ENCODE measurements at places on chromosomes 16 and 17.

DNA sequence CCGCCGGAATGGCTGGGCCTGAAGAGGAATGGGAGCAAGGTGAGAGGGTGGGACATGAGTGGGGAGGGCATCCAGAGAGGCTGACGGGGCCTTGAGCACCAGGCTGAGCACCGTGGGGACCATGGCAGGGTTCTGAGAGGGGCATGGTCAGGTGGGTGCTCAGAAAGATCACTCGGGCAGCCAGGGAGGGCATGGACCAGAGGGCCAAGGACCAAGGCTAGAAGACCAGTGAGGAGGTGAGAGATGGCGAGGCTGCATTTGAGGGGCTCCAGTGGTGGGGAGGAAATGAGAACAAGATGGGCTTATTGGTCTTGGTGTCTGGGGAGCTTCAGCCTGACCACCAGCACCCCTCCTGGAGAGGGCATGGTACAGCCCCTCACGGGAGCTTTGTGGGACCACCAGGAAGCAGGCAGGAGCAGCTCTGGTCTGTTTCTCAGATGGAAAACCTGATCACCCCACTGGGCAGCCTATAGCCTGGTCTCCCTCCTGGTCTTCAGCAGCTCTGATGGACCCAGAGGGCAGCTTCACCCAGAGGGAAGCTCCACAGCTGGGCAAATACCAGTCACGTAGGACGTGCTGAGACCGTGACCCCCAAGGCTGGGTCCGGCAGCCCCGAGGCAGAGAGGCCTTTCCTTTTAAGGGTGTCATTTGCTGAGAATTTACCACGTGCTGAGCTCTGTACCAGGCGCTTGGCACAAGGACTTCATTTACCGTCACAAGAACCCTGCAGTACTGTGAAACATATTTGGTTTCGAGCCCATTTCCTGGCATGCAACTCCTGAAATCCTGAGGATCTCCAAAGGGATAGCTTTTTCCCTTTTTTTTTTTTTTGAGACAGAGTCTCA, 11.4 kb upstream of the NCBP3 start:
- no peak for DNase-seq

DNA sequence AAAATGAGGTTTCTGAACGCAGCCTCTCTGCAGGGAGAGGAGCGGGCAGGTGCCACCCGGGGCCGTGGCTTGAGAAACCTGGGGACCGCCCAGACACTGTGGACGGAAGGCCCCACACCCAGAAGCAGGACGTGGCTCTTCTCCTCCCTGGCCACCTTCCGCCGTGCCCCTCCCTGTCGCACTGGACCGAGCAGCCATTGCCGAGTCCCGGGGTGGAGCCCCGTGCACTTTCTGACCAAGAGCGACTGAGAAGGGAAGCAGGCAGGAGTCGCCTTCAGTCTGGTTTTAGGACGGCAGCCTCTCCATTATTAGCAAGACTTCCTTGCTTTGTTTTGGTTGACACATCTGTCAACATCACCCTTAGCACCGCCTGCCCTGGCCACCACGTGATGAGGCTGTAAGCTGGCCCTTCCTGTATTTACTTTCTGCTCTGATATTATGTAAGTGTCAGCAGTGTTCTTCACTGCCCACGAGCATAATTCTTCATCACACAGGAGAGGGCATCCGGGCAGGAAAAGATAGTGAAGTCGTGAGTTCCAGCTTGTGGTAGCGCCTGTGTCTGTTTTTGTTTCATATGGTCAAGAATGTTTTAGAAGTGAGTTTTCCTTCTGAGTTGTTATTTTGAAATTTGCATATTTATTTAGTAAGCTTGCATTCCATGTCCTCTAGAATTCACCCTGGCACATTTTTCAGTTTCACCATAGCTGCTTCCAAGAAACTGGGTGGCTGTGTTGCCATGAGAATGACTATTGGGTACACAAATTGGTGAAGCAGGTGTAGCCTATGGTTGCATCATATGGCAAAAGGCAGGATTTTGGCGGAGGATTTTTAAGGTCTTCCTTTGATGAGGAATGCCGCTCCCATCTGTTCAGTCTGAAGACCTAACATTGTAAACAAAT, 1.0 kb downstream of the HERPUD1 start:
- DNase-seq: peak; percentile 54

GRCh38 chr17:40303708-40304551, 5.0 kb upstream of the RARA start:
- DNase-seq: no peak

- DNase-seq: no peak
These were observed 100.9 kb downstream of the AMFR start for GRCh38 chr16:56324406-56324805.

DNA sequence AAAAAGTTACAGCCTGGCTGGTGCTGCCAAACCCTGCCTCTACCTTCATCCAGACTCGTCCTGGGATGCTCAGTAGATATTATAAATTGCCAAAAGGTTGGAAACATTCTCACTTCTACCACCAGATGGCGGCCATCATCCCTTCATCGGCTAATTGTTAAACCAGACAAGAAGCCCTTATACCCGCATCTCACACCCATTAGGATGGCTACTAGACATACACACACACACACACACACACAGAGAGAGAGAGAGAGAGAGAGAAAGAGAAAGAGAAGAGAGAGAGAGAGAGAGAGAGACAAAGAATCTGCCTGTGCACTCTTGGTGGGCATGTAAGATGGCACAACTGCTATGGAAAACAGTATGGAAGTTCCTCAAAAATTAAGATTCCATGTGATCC, 15.0 kb upstream of the SCIMP start:
- peak; percentile 29 for DNase-seq

DNA sequence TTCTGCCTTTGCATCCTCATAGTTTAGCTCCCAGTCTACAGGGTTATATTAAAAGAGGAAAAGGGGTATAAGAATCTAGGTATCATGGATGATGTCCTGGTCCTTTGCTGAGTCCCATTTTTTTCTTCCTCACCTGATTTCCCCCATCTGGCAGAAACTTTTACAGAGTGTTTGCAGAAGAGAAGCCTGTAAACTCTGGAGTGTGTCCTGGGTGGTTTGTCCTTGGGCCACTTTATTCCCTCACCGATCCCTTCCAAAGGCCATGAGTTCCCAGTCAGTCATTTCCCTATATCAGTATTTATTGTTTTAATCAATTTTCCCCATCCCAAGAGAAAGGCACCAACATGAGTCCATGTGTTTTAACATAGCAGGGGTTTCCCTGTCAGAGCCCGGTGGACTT, 638.2 kb downstream of the WWOX start:
- no peak for DNase-seq

GRCh38 chr17:71741836-71742235, 379.0 kb upstream of the SOX9 start:
- DNase-seq: no peak

GRCh38 chr17:65684631-65685030, 123.2 kb upstream of the AXIN2 start:
- no peak for DNase-seq

- DNase-seq: no peak
These were observed 74.8 kb upstream of the SMURF2 start for GRCh38 chr17:64736804-64737492.

DNA sequence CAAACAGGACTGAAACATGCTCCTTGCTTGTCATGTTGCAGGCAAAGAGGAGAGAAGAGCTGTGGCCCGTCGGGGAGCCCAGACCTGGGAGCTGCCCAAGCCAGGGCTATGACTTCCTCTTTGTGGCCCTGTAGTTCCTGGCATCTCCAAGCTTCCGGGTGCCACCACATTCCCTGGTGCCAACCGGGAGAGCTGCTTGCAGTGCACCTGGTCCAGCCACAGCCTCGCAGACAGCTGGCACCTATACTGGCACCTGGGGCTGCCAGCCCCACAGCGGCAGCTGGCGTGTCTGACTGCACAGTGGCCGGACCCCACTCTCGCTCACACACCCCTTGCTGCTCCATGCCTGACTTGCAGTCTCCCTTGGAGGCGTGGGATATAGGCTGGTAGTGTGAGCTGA, 37.1 kb upstream of the FOXJ1 start:
- DNase-seq: no peak

GRCh38 chr16:80804526-80805383, at the start of gene CDYL2:
Gene CDYL2 (minus strand): TSS chr16:80804598. CDS start chr16:80804173, 425 bp downstream.
- DNase-seq: no peak

DNA sequence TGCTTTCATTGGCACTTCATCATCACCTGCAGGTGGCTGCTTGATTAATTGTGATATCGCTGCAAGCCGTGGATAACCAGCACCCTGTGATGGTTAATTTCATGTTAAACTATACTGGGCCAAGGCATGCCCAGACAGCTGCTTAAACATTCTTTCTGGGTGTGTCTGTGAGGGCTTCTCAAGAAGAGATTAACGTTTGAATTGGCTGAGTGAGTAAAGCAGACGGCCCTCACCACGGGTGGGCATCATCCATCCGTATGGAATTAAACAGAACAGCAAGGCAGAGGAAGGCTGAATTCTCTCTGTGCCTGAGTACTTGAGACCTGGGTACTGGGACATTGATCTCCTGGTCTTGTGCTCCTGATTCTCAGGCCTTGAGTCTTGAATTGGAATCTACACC, 7.1 kb upstream of the ZNF213 start:
- no peak for DNase-seq

DNA sequence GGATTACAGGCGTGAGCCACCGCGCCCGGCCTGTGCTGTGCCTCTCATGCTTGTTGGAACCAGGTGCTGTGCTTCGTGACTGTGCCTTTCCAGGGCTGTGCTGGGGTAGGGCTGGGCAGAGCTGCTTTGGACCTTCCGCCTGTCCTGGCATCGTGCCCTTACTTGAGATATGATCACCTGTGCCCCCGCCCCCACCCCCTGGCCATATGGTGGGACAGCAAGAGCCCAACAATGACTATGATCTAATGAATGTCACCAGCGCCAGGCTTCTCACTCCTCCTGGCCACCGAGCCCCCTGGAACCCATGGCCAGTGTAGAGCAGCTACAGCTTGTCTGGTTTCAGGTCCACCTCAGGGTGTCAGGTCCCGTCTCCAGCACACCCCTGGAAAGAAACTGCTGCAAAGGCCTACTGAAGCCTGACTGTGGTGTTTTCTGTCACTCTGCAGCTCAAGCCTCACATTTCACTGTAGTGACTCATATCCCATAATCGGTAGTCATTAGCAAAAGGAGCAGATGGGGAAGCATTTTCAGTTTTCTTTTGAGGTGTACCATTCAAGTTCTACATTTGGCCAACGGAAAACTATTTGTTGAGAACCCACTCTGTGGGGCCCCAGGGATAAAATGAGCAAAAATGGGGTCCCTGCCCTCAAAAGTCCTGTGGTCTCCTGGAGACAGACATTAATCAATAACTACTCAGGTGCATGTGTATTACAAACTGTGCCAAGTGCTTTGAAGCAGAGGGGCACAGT, 22.1 kb downstream of the FCSK start:
- no peak for DNase-seq

GRCh38 chr17:57502811-57503241, 242.3 kb downstream of the CCDC182 start:
- DNase-seq: no peak

DNA sequence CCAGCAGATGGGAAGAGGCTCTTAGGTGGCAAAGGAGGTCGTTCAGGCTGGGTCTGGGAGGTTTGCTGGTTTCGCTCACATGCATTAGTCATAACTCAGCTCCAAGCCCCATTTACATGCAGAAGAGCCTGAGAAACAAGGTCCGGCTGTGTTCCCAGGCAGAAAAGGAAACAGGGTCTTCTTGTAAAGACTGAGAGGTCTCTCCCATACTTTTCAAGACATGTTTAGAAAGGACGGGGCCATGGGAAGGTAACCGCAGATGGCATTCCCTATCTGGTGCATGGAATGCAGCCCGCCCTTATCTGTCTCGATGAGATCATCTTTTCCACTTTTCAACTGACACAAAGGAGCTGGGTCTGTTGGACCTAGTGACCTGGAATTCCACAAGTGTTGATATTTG, 389.0 kb upstream of the CDH11 start:
- DNase-seq: no peak

DNA sequence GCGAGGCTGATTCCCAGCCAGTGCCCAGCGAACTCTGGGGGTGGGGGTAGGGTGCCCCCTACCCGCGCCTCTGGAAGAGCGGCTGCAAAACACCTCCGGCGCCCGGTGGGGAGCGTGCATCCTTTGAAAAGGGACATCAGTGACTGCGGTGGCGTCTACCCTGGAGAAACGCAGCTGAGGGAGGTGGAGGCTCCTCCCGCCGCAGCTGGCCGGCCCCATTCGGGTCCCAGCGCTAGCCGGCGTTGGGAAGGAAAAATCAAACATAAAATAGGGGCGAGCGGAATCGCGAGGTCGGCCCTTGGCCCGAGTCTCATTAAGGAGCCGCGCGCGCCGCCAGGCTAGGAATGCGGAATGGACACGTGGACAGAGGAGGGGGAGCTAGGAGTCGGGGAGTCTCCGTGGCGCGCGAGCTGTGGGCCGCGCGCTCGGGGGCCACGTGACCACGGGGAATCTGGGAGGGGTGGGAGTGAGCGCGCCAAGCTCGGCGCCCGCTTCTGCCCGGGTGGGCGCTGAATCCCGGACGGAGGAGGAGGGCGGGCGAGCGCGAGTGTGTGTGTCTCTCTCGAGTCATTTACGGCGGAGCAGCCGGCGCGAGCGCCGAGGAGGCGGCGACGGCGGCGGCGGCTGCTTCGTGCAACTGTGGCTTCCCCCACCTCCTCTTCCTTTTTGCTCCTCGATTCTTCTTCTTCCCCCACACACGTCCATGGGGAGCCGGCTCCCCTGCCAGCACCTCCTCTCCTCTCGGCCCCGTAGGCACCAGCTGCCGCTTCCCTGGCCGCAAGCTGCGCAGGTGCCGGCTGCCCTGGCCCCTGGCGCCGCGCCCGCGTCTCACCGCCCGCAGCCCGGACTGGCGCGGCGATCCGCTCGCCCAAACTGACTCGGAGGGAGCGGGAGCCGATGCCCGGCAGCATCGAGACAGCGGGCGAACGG, at the start of gene TMEM132E:
TSS of gene TMEM132E (plus strand) at position 566 of the 930 bp plus-strand sequence. CDS start 1,495 bp downstream, outside the sequence.
- DNase-seq: peak; percentile 14

- no peak for DNase-seq
These were observed 823 bp downstream of the NBR1 start for GRCh38 chr17:43171586-43172487.

DNA sequence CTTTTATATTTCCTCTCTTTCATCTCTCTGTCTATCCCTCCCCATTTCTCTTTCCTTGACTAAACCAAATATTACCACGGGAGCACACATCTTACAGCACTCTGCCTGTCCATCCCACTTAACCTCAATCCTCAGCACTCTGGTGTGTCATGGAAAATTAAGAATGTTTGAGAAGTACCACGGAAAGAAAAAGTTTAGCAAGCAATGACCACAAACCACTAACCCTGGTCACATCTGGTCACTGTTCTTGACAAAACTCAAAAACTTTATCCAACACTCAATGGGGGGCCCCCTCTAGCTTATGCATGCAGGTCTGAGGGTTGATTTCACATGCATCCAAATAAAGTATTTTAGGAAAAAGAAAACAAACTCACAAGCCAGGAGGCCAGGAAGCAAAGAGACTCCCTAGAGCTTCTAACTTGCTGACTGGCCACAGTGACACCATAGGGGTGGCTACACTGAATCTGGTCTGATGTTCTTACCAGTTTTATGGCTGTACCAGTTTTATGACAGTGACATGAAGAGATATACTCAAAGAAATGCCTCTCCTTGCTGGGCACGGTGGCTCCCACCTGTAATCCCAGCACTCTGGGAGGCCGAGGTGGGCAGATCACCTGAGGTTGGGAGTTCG, 229.2 kb downstream of the STX8 start:
- no peak for DNase-seq

- no peak for DNase-seq
These were observed 124.8 kb downstream of the ABCC1 start for GRCh38 chr16:16073891-16074881.

- DNase-seq: no peak
These were observed 47.7 kb downstream of the GNA13 start for GRCh38 chr17:65008882-65009281.

All from thoracic aorta (tissue), 2 donors.